ENCODE measurements at places on chromosomes 2 and 18. TPM values are rescaled to one million over a fixed set of nuclear protein-coding genes. Genes with fewer than 3 reads are reported as not detected.

DNA sequence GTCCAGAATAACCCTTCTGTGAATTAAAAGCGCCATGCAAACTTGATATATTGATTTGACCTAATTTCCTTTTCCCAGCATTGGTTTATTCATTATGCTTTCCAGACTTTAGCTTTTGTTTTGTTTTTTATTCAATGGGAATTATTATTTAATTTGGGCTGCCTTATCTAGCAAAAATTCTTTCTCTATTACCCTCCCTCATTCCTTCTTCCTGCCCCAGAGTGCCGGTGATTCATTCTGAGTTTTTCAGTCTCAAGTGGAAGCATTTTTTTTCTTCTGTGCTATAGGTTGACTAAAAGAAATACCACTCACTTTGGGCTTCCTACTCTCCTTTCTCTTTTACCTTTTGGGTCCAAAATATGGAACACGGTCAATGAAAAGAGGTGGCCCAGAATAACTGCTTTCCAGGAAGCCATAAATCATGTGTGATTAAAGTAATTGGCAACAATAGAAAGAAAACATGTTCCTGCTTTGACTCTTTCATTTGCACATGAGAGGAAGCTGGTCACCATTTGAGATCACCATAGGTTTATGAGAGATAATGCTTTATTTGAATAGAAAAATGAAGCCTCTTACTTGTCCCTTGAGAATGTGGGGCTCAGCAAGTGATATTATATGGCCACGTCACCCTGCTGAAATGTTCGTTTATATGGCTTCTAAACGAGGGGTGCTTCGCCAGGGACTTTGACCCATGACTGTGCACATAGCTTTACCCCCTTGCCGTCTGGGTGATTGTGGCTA lies 422.8 kb upstream of the ZEB2 start:
- H3K27me3 ChIP-seq = peaks cover 5% of the 10 kb centered on the region
- no peaks in the 10 kb centered on the region for H3K4me1 ChIP-seq
- DNase-seq = no peak
- no peak overlapping the region for H3K4me3 ChIP-seq

GRCh38 chr18:22433956-22434355 lies 16.2 kb upstream of the CTAGE1 start:
- no peaks in the 10 kb centered on the region for H3K36me3 ChIP-seq
- no peak for DNase-seq
- H3K4me3 ChIP-seq = no peak overlapping the region
- no peaks in the 10 kb centered on the region for H3K27me3 ChIP-seq

DNA sequence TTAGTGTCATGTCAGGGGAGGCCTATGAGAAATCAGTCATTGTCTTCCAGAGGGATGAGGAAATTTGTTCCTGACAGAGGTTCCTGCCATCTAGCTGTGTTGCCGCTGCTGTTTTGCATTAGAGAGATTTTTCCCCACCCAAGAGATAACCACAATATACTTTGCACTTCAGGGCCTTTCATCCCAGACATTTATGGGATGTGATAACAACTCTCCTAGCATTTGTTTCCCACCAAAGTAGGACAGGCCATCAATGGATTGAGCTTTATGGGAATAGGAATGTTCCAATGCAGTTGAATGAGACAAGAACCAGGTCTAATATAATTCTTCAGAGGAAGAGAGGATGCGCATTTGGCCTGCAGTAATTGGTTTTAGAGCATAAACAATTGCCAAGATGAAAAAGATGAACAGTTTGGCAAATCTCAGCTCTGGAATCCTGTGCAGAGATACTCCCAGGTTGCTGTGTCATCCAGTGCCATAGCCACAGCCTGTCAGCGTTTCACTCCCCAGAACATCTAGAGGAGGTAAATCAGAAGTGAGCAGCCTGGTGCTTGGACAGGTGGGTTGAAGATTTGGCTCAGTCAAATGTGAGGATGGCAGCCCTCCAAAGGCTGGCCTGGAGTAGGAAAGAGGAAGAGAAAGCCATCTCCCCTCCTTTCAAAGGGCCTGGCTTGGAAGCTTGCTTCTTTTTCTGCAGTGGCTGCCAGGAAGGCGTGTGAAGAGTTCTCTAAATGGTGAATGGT lies 93.7 kb upstream of the SETBP1 start:
- H3K4me3 ChIP-seq = no peak overlapping the region
- H3K36me3 ChIP-seq = no peaks in the 10 kb centered on the region
- peaks cover 32% of the 10 kb centered on the region for H3K27me3 ChIP-seq

DNA sequence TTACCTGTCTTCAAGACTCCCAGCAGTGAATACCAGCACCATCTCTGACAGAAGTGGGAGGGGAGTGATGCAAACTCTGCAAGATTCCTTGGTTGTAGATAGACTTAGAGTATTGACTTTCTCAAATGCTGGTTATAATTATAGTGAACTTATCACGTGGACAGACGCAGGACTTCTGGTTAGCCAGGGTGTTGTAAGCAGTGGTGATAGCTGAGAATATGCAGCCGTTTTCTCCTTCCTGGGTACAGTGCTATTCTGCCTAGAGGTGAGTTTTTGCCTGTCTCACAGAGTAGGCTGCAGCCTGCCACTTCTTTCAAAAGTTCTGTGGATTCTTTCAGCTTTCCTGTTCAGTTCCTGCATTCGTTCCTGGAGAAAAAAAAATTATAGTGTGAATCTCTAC lies 733 bp upstream of the CXCR2 start:
- H3K4me1 ChIP-seq = peaks cover 10% of the 10 kb centered on the region
- H3K27ac ChIP-seq = no peak overlapping the region
- peaks cover 37% of the 10 kb centered on the region for H3K27me3 ChIP-seq
- H3K36me3 ChIP-seq = peaks cover 2% of the 10 kb centered on the region

- H3K27me3 ChIP-seq = no peaks in the 10 kb centered on the region
- DNase-seq = no peak
- no peak overlapping the region for H3K4me3 ChIP-seq
- no peak overlapping the region for H3K27ac ChIP-seq
- H3K36me3 ChIP-seq = peaks cover 1% of the 10 kb centered on the region
- no peaks in the 10 kb centered on the region for H3K4me1 ChIP-seq
These were observed 1097.9 kb upstream of the CNTNAP5 start for GRCh38 chr2:122927197-122927596.

DNA sequence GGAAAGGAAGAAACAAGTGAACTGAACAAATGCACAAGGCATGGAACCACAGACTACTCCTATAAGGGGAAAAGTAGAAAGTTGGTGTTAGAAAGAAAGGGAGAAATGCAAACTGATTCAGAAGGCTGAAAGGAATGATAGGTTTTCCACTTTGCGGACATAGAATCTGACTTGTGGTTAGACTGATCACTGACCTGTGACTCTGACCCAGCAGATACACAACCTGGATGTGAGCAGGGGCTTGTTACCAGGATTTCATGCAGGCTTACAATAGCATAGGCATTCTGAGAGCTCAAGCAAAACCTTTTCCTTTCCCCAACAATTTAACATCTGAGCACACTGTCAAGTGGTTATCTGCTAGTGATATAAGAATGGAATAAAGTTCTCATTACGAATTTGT lies 237.0 kb upstream of the CDH20 start:
- H3K4me3 ChIP-seq = no peak overlapping the region
- no peaks in the 10 kb centered on the region for H3K27me3 ChIP-seq
- H3K27ac ChIP-seq = no peak overlapping the region
- H3K4me1 ChIP-seq = no peaks in the 10 kb centered on the region
- no peaks in the 10 kb centered on the region for H3K36me3 ChIP-seq

DNA sequence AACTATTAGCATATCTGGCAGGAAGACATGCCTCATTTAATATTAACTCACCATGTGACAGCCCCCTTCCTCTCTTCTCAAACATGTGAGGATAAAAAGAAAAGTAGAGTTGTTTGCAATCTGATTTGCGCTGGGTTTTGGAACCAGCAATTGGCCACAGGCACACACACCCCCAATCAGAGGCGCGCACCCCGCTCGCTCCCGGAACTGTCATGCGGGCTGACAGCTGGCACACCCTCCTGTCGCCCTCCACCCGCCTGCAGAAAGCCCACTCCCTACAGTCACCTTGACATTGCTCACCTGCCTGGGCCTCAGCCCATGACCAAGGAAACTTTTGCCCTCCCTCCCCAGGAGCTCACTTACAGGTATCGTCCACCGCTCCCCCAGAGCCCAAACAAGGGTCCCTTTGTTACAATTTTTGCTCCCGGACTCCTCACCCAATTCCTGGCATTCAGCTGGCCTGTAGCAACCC lies 1.1 kb downstream of the COBLL1 start:
- no peak overlapping the region for H3K27ac ChIP-seq
- H3K4me3 ChIP-seq = peak overlapping the region; percentile 84
- peaks cover 41% of the 10 kb centered on the region for H3K27me3 ChIP-seq
- peaks cover 7% of the 10 kb centered on the region for H3K4me1 ChIP-seq

DNA sequence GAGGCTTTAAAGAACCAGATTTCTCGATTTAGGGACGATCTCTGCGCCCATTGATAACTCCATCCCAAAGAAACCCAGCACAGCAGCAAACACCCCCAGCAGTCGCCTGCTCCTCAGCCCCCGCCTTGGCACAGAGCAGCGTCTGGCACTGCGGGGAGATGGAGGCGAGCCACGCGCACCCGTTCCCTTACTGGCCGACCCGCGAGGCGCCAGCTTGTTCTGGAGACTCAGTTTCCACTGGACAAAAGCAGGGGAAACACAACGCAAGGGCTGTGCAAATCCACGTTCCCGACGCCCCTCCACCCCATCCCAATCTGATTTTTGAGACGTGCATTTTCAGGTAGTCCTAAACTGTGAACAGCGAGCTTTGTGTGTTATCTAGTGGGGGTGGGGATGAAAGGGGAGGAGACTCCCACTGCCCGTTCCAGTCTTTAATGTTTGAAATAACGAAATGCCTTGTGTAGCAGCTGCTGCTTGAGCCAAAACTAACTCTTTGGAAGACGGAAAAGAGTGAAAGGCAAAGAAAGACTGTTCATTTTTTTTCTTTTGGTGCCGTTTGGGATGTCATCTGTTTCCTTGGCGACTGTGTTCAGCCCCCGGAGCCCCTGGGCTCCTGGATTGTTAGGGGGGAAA lies 143.2 kb downstream of the MEIS1 start:
- no peak overlapping the region for H3K27ac ChIP-seq
- DNase-seq = no peak
- no peaks in the 10 kb centered on the region for H3K36me3 ChIP-seq
- H3K4me3 ChIP-seq = no peak overlapping the region

DNA sequence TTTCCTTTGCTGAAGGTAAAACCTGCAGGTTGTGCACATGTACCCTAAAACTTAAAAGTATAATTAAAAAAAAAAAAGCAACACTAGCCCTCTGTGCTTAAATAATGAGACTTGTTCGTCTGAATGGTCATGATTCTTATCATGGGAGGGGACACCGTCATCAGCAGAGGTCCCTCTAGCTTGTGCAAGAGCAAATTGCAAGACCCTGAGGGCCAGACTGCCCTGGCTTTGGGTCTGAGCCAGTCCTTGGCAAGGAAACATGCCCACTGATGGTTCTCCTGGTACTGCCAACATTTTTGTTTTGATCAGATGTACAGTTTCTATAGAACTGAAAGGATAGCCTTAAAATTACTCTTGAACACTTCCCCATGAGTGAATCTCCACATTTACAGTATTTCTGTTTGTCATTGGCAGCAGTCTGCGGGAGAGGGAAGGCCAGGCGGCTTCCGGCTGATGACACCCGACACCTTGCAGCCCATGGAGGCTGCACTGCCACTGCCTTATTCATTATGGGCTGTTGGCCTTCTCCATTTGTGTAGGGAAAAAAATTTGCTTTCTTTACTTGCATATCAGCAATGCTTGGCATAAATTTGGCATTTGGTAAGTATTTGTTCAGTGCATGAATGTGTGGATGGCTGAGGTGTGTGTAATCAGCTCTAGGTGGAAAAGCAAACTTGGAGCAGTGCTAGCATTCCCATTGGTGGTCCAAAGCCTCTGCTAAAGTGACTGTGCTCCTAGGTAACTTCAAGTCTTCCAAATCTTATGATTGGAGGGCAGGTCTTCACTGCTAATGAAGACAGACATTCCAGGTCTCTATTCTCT lies 161.6 kb upstream of the ALKAL2 start:
- DNase-seq = no peak
- H3K4me3 ChIP-seq = no peak overlapping the region
- H3K36me3 ChIP-seq = no peaks in the 10 kb centered on the region

GRCh38 chr2:119703526-119703925 lies 24.5 kb downstream of the TMEM177 start:
- peaks cover 10% of the 10 kb centered on the region for H3K27me3 ChIP-seq
- no peak for DNase-seq
- H3K36me3 ChIP-seq = peaks cover 4% of the 10 kb centered on the region
- no peak overlapping the region for H3K27ac ChIP-seq
- H3K4me3 ChIP-seq = no peak overlapping the region
- H3K4me1 ChIP-seq = peaks cover 24% of the 10 kb centered on the region

DNA sequence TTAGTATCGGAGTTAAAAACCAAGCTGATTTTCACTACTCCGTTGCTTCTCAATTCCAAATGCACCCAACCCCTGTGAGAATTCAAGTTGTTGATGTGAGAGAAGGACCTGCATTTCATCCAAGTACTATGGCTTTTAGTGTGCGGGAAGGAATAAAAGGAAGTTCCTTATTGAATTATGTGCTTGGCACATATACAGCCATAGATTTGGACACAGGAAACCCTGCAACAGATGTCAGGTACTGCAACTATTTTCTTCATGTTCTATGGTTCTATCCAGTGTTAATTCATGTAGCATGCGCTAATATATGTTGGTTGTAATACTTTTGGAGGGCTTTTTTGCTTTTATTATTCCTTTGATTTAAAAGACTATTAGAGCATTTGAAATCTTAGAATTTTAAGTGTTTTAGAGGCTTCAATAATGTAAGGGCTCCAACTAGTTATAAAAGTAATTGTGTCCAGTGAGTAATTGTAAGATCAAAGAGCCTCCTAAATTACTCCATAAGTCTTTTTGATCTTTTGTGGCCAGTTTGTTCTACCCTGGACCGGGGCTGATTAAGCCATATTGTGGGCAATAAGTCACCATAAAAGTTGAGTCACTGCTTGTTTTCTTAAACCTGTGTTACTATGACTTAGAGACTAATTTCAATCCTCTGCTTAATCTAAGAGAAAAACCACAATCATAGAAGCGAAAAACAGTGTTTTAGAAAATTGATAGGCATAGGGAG lies 22.9 kb downstream of the DSG4 start:
- no peak overlapping the region for H3K4me3 ChIP-seq
- no peaks in the 10 kb centered on the region for H3K4me1 ChIP-seq
- no peaks in the 10 kb centered on the region for H3K27me3 ChIP-seq
- H3K36me3 ChIP-seq = no peaks in the 10 kb centered on the region
- no peak overlapping the region for H3K27ac ChIP-seq
- DNase-seq = no peak

- H3K27me3 ChIP-seq = peaks cover 19% of the 10 kb centered on the region
- peaks cover 24% of the 10 kb centered on the region for H3K4me1 ChIP-seq
- no peak for DNase-seq
- H3K27ac ChIP-seq = no peak overlapping the region
- H3K36me3 ChIP-seq = peaks cover 2% of the 10 kb centered on the region
These were observed 9.4 kb upstream of the RALB start for GRCh38 chr2:120243211-120243610.

The NDC80 gene
- 113 TPM for total RNA-seq

The ASXL3 gene
- not detected for total RNA-seq

The SCYGR8 gene
- not detected for total RNA-seq

The ABCB6 gene
- total RNA-seq = 8.8 TPM

The OR6B2 gene
- total RNA-seq = not detected

The ERFE gene
- 0.88 TPM for total RNA-seq

The CRYGD gene
- total RNA-seq = not detected

The RELCH gene
- total RNA-seq = 23.5 TPM
